ENCODE measurements at places on chromosomes 7 and 10.

DNA sequence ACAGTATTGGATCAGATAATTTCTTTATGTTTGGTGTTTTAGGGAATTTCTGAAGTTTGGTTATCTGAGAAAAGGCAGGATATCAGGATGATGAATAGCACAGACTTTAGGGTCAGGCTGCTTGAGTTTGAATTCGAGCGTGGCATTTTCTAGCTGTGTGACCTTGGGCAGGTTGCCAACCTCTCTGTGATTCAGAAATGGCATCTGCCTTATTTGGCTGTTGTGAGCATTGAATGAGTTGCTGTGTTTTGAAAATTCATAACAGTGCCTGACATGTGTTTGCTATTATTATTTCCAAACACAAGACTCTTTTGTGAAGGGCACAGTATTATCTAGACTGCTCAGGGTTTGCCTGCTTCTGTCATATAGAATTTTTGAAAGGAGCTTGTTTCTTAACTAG is 66.9 kb downstream of the NXPH1 start:
- no peak for DNase-seq

GRCh38 chr10:78740976-78741915 is 327.5 kb upstream of the ZMIZ1 start:
- no peak for DNase-seq

- DNase-seq: no peak
These were observed 20.1 kb upstream of the ATXN7L1 start for GRCh38 chr7:105896407-105896911.

DNA sequence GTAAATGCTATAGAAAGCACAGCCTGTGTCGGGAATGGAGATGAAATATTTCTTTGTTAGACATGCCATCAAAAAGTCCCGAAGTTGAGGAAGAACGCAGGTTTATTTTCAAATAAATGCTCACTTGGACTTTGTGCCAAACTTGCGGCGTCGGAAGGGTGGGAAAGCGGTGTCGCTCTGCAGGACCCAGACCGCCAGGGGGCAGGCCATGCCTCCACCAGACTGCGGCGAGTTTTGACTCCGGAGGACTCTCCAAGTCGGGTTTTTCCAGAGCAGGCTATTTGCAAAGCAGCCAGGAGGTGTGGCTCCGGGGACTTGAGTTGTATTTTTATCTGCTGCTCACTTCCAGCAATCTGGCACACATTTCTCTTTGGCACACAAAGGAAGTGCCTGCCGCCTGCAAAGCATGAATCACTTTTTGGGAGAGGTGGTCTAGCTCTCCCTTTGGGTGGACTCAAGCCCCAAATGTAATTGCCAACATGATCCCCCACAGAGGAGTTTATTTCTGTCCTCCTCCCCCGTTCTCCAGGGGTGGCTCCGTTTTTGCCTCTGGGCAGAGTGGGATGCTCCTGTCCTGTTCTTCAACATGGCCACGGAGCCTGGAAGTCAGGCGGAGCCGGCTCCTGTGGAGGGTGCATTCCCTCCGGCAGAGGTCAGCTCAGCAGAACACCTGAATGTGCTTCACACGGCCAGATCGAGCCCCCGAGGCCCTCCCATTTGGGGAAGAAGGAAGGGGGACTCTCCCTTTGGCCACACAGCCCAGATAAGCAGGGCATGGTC is 82.3 kb upstream of the GPR26 start:
- DNase-seq: peak; percentile 7

DNA sequence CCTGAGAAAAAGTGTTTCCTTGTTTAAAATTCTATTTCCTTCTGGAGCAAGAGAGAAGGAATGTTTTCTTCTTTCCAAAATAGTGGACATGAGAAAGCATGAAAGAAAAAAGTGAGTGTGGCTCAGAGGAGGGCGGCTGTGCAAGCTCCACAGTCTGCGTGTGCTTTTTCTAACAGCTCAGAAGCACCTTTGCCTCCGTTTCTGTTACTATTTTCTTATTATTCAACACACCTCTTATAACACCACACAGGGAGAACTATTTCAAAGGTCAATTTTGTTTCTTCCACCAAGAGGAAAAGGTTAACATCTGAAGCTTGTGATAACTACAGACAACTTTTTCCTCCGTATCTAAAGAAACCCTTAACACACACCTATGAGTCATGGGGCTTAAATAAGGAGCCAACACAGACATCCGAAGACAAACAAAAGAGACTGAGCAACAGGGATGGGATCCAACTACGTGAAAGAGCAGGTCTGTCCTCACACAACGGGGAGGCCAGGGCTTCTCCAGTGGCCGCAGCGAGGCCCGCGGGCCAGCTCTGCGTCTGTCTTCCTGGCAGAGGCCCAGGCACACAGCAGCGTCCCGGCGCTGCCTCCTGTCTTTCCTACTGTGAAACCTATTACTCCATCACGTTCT is 36.2 kb upstream of the NCAPG2 start:
- no peak for DNase-seq

GRCh38 chr10:78687626-78688025 is 381.1 kb upstream of the ZMIZ1 start:
- no peak for DNase-seq

DNA sequence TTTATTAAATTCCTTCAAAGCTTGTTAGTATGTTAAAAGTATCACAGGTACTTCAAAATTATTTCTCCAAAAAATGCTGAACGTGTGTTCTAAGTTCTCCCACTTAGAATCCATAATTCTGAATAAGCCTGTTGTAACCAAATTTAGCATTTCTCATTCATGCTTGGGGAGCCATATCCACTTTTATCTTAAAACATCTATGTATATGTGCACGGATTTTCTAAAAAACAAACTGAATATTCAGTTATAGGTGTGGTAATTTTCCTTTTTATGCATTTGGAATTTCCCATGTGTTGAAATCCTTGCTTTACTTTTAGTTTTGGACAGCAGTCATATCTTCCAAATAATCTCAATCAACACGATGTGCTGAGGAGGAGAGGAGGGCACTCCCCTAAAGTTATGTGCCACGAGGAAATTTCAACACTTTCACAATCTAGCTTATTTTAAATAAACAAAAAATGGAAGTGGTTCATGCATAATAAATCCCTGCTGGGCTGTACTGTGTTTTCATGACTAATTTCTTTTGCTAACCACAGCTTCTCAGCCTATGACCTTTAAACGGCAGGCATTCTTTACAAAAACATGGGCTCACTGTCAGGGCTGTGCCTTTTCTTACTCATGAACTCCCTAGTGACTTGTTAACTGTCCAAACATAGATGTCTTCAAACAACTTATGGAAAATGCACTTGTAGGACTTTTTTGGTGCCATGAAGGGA is 380.3 kb upstream of the SEMA3C start:
- no peak for DNase-seq

DNA sequence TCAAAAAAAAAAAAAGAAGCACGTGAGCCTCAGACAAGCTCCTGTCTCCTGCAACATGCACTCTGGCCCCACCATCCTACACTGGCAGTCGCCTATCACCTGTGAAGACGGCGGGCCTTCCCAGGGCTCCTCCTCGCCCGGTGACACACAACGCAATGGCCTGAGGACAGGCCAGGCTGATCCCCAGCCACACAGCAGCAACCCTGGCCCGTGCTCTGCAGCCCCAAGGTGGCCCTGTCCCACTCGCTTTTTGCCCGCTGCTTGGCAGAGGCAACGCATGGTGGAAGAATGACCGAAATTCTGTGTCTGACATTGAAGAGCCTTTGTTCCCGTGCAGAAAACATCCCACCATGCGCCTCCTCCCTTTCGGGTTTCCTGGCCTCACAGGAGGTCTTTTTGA is 8.1 kb downstream of the RADIL start:
- no peak for DNase-seq

- no peak for DNase-seq
These were observed 12.1 kb upstream of the CSTF2T start for GRCh38 chr10:51711519-51711891.

DNA sequence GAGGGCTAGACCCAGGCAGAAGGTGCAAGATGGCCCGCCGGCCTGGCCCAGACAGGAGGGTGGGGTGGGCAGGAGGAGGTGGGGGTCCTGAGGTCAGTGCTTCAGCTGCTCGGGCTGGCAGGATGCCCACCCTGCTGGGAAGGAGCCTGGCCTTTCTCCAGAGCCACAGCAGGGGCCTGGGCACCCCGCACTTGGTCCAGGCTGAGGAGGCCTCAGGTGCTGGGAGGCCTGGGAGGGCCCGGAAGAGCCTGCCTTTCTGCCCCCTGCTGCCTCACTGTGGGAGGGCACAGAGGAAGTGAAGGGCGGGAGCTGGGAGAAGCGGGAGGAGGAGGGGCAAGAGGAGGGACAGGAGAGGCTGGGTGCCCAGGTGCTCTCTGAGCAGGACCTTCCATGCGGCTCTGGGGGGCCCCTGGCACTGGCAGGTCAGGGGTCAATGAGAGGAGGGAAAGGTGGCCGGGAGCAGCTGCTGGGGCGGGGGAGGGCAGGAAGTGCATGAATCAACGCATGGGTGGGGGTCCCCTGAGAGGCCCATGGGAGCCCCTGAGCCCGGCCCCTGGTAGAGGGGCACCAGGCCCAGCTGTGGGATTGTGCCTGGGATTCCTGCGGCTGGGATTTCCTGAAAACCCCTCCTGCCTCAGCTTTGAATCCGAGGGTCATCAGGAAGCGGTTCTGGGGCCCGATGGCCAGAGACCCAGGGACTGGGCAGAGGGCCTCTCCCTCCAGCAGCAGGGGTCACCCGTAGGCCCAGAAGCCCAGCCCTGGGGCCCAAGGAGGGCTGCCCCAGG is 49.9 kb downstream of the PWWP2B start:
- DNase-seq: peak; percentile 24

DNA sequence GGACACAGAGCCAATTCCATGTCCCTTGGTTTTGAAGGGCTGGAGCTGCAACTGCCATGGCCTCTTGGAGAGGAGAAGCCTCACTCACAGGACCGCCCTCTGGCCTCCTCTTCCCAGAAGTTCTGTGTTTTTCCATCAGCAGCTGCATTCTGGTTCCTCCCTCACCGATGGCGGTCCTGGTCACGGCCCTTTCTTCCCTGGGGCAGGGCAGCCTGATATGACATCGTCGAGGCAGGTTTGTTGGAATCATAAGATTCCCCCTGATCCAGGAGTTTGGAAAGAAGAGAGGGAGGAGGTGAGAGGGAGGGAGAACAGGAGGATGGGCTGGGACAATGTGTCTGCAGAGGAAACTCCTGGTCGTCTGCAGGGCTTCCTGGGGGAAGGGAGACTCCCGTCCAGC is 82.7 kb upstream of the PDZD8 start:
- DNase-seq: no peak

DNA sequence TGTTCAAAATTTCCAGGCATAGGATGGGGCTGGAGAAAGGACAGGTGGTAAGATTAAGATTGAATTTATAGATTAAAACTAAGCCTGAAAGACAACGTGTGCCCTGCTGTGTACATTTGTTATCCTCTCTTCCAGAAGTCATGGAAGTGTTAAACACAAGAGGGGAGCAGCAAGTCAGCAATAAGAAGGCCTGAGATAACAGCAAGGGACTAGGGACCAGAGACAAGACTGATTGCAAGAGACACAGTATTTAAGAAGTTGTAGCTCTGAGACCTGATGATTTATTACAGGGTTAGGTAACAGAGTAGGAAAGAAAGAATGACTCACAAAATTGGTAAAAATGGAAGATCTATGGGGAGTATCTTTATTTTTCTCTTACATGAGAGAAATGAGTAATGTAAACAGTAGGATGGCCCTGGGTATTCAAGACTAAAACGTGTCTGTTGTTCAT is 55.7 kb upstream of the COL1A2 start:
- DNase-seq: no peak

DNA sequence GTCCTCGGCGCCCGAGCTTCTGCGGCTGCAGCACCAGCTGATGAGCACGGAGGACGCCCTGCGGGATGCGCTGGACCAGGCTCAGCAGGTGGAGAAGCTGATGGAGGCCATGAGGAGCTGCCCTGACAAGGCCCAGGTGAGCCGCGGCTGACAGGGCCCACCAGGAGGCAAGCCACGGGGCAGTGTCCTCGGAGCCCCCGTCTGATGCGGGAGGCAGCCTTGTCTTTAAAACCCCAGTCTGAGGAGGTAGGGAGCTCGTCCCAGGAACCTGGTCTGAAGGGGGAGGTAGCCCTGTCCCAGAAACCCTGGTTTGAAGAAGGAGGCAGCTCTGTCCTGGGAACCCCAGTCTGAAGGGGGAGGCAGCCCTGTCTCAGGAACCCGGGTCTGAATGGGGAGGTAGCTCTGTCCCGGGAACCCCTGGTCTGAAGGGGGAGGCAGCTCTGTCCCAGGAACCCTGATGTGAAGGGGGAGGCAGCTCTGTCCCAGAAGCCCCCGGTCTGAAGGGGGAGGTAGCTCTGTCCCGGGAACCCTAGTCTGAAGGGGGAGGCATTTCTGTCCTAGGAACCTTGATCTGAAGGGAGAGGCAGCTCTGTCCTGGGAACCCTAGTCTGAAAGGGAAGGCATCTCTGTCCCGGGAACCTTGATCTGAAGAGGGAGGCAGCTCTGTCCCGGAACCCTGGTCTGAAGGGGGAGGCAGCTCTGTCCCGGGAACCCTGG is 53.1 kb upstream of the GTF2IRD1 start:
- DNase-seq: no peak

DNA sequence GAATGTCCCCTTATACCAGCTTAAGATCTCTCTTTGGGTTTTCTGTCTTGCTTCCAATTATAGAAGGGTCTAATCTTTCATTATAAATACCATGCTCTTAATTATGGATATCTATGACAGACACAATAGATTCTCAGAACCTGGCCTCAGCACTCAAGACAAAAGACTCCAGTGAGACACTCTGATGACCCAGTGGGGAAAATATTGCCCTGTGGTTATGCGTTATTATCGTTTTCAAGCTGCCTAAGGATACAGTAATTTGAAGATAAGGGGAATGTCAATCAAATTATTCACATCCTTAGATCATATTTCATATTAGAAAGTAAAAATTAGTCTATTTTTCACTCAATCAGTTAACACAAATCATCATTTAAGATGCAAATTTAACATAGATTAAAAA is 748.8 kb downstream of the XPNPEP1 start:
- DNase-seq: no peak

DNA sequence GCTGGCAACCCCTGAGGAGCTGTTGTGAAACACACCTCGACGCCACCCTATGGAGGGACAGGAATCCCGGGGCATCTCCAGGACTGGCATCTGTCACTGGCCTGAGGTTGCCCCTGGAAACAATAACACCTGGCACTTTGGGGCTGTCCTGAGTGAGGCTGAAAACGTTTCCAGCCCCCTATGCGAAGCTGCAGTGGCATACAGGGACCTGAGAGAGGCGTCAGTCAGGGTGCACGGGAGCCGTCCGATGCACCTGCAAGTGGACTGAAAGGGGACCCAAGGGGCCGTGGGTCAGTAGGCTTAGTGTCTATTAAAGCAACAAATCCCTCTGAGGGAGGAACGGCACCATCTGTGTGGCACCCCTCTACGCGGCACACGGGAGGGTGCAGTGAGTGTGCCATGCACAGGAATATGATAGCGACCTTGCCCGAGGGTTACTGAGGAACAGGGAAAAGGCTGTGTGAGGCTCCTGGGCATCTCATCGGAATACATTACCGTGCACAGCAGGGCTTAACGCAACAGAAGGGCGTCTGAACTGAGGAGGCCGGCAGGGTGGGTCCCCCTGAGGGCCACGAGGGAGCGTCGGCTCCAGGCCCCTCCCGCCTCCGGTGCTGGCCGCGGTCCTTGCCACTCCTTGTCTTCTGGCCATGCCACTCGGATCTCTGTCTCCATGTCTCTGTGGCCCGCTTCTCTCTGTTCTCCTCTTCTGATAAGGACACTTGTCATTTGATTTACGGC is 50.4 kb downstream of the FOXL3 start:
- no peak for DNase-seq

- no peak for DNase-seq
These were observed 94.3 kb upstream of the MYO3A start for GRCh38 chr10:25839683-25840082.

- no peak for DNase-seq
These were observed 897.8 kb downstream of the SORCS3 start for GRCh38 chr10:105538874-105539273.
